ENCODE measurements at places on chromosomes 6 and 20.

GRCh38 chr6:53831936-53832660 lies 37.3 kb downstream of the LRRC1 start:
- no peak for DNase-seq

DNA sequence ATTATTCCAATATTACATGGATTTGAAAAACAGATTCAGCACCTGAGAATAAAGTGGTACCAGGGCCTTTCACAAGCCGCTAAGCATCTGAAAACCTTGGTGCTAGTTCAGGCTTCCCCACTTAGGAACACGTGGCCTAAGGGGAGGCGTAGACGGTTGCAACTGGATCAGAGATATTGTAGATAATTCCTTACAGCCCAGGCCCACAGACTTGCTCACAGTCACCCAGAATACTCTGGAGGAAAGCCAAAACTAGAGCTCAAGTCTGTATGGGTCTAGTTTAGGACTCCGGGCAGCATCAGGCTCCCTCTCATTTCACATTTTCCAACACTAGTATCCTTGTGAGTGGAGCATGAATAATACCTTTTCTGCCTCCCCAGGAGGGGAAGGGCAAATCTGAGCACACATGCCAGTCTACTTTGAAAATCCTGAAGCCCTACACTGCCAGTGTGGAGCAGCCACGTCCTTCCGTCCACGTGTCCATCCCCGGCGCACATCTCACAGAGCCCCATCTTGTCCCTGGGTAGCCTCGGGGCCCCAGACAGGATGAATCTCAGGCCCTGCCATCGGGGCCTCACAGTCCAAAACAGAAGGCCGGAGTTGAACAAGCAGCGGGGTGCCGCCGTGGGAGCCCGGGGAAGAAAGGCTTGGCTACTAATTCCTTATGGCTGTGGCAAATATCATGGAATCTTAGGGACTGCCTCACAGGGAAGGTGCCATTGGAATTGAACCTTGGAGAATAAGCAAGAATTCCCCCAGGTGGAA lies 299.3 kb downstream of the NRN1 start:
- DNase-seq, result no peak

- no peak for DNase-seq
Observed at GRCh38 chr6:1479095-1479494, 89.7 kb downstream of the FOXF2 start.

GRCh38 chr6:140671926-140672325 lies 1297.5 kb upstream of the CITED2 start:
- DNase-seq, result no peak

GRCh38 chr20:46046588-46047310 lies 17.7 kb downstream of the SLC12A5 start:
- DNase-seq, result no peak

- DNase-seq, result no peak
Observed at GRCh38 chr6:45722876-45723275, 292.8 kb downstream of the CLIC5 start.

- no peak for DNase-seq
Observed at GRCh38 chr20:59814840-59815340, 118.5 kb downstream of the SYCP2 start.

GRCh38 chr20:61430228-61430624 lies 178.2 kb downstream of the CDH4 start:
- DNase-seq, result no peak

DNA sequence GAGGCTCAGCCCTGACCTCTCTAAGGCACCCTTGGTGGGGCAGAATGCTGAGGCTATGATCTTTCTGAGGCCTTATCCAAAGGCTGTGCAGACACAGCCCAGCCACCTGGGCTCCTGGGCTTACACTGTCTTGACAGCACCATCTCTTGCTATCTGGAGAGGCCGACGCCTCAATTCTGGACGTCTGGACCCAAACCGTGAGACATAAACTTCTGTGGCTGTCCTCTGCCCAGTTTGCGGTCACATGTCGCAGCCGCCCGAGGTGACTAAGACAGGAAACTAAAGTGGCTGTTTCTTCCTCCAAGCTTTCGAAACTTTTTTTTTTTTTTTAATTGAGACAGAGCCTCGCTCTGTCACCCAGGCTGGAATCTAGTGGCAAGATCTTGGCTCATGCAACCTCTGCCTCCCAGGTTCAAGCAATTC lies 49.3 kb downstream of the PRR18 start:
- DNase-seq, result peak; percentile 46

- no peak for DNase-seq
Observed at GRCh38 chr20:24872291-24873024, 76.6 kb upstream of the CST7 start.

GRCh38 chr6:33579828-33580714 lies at the start of gene BAK1:
BAK1 (minus strand) TSS chr6:33580276; CDS start chr6:33577604, 2,672 bp downstream.
- peak; percentile 69 for DNase-seq

DNA sequence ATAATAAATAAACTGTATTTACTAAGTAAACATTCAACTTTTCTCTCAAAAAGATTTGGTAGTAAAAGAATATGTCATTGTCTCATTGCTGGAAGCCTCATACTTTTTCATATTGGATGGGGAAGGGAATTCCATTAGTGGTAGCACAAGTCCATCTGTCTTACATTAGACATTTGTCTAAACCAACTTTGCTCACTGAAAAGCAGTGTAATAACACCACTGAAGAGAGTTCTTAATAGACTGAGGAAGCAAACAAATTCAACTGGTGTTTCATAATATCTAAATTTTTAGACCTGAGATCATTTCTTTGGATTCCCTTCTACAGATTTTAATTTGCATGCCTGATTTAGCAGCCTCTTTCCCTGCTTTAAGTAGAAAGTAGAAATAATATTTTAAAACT lies 62.7 kb downstream of the PLCB1 start:
- no peak for DNase-seq

GRCh38 chr20:10502098-10502526 lies 67.0 kb downstream of the SLX4IP start:
- no peak for DNase-seq

- no peak for DNase-seq
Observed at GRCh38 chr6:100617633-100618350, 153.1 kb upstream of the SIM1 start.

GRCh38 chr6:25035512-25036435 lies 100.0 kb upstream of the RIPOR2 start:
- DNase-seq, result no peak

DNA sequence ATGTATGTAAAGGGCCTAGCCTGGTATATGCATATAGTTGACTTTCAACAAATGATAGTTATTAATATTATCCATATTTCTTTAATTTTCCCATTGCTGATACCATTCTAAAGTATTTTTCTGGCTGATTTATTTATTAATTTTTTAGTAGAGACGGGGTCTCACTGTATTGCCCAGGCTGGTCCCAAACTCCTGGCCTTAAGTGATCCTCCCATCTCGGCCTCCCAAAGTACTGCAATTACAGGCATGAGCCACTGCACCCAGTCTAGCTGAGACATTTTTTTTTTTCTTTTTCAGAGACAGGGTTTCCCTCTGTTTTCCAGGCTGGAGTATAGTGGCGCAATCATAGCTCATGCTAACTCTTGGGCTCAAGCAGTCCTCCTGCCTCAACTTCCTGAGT lies 29.8 kb upstream of the MROH8 start:
- no peak for DNase-seq

DNA sequence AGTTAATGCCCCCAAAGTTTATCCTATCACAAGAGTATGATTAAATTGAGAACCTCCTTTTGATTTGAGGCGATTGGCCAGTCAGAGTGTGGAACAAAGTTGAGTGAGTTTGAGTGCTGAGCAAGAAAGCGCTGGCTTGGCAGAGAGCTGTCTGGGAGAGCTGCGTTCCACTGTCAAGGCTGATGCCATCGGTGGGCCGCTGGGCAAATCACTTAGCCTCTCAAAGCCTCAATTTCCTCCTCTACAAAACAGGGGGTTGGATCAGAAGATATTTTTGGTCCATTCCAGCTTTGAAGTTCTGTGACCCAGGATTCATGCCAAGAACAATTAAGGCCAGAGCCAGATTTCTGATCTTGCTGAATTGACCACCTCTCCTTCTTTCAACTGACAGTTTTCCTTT lies 60.2 kb downstream of the TMEM242 start:
- no peak for DNase-seq

DNA sequence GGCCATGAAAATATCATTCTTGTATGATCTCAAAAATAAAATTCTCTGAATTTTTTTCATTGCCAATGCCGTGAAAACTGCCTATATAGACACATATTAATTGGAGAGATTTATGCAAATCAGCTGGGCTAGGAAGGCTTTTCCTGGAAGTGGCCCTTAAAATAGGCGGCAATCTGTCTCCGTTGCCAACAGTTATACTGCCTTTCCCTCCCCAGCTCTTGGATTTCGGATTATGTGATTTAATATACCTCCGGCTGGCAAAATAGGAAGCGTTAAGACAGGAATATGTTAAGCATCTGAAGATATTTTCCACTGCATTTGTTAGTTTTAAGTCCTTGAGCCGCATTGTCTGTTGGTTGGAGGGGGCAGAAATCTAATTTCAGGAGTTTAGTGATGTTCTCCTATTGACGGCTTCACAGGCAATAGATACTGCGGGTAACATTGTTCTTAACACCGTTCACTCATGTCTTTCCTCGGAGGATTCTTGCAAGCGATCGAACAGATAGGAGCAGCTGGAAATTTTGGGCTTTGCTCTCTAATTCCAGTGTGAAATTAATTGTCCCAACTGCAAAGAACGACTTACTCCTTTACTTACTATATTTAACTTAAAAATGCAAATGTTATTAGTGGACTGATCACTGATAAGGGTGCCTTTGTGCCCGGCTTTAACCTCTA lies 113.3 kb downstream of the LINC00237 start:
- no peak for DNase-seq

GRCh38 chr6:42790549-42791181 lies 8.8 kb downstream of the BICRAL start:
- no peak for DNase-seq

- DNase-seq, result no peak
Observed at GRCh38 chr6:25787428-25787827, 32.9 kb downstream of the SLC17A4 start.

DNA sequence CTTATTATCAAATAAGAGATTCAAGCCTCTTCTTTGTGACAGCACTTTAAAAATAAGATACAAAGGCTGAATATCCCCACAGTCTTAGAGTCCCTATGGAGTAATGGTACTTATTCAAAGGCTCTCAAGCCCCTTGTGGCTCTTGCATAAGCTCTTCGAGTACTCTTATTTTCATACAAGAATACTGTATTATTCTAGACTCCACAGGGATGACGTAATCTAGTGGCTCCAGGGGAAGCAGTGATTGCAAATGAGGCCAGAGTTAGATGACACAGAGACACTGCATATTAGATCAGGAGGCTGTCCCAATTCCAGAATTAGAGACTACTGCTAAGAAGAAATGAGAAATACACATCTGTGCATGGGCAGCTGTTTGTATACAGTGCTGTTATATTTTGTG lies 1195.9 kb upstream of the MAP3K7 start:
- no peak for DNase-seq

- DNase-seq, result no peak
Observed at GRCh38 chr6:15131651-15132061, 114.2 kb upstream of the JARID2 start.

DNA sequence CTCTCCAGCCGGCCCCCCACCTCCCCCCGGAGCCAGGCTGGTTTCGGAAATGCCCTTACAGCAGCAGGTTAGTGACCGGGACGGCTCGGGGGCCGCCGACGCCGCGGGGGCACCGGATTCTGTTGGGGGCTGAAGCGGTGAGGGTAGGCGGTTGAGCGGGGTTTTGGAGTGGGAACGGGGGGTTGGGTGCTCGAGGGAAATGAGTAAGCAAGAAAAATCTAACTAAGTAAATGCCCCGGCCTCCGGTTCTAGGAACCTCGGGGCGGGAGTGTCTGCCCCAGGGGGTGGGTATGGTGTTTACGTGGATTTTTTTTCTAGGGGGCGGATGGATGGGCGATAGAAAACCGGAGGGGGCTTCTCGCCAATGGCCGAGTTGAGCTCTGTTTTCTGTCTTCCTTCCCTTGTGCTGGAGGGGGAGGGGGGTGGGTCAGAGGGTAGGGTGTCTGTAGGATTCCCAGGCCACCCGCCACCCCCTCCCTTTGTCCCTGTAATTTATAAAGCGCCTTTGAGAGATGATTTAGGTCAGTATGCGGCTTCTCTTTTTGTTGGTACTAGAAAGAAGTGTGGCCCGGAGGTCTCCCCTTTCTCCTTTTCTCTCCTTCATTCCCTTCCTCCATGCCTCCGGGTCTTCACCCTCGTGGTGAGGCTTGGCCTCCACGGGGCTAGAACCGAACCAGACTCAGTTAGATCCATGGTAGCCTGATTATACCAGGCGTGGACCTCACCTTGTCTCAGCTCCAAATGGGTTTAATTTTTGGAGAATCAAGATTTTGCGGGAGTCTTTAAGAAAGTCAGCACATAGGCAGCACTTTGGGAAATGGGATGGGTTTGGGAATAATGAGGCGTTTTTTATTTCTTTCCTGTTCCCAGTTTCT lies 2.3 kb downstream of the E2F3 start:
- peak; percentile 45 for DNase-seq

GRCh38 chr6:9087470-9087869 lies 652.1 kb upstream of the SLC35B3 start:
- no peak for DNase-seq

DNA sequence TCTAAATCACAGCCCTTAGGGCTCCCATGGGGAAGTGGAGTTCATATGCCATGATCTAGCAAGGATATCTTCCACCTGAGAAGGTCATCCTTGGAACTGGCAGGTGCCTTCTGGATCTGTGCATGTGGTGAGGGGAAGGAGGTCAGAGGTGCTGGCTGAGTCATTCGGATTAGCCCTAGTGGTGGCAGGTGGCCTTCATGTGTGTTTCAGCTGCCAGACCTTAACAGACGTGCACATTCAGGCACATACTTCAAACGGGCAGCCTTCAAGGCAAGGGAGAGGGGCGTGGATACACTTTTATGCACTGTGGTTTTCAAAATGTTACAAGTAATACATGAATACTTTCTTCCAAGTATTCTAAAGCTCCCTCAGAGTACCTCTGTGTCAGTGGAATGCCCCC lies 51.2 kb downstream of the BMP6 start:
- no peak for DNase-seq

DNA sequence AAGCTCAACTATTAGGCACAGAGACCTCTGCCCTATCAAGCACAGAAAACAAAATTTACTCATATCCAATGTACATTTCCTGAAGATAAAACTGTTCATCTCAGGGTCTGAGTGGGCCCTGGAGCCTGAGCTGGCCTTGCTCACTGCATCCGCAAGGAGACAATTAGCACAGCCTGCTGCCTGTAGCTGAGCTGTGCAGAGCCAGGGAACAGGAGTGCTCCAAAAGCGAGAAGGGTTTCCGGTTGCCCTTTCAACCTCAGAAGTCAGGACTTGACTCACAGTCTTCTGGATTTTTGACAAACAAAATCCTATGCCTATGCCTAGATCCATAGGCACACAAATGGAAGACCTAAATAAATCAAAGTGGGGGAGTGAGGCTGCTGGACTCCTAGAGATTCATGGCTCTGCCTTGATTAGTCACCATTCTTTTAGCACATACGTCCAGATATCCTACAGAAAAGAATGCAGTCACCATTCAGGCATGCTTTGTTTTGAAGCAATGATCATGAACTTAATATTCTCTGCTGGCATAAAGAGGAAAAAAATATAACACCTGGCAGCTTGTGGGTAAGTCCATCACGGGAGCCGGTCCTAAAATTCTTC lies 73.5 kb downstream of the BFSP1 start:
- no peak for DNase-seq

DNA sequence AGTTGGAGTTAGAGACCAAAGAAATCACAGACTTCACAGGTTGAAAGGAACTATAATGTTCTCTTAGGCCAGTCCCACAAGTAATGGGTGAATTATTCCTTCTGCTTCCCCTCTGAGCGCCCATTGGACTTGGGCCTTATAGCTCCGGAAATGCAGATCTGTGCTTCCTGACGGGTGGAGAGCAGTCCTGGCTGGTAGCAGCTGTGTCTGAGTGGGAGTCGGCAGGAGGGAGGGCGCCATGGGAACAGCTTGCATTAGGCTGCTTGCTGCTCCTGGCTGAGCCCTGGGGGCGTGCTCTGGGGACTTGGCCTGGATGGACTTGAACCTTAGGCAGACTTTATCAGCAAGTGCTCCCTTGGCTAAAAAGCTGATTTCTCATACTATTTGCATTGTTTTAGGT lies 18.4 kb upstream of the NUP153 start:
- no peak for DNase-seq
